ENCODE measurements at places on chromosomes 5 and 9.

GRCh38 chr9:128121924-128122808, 5.4 kb downstream of the PTGES2 start:
- no peak for DNase-seq

GRCh38 chr9:9945966-9946365, 666.8 kb downstream of the PTPRD start:
- no peak for DNase-seq

DNA sequence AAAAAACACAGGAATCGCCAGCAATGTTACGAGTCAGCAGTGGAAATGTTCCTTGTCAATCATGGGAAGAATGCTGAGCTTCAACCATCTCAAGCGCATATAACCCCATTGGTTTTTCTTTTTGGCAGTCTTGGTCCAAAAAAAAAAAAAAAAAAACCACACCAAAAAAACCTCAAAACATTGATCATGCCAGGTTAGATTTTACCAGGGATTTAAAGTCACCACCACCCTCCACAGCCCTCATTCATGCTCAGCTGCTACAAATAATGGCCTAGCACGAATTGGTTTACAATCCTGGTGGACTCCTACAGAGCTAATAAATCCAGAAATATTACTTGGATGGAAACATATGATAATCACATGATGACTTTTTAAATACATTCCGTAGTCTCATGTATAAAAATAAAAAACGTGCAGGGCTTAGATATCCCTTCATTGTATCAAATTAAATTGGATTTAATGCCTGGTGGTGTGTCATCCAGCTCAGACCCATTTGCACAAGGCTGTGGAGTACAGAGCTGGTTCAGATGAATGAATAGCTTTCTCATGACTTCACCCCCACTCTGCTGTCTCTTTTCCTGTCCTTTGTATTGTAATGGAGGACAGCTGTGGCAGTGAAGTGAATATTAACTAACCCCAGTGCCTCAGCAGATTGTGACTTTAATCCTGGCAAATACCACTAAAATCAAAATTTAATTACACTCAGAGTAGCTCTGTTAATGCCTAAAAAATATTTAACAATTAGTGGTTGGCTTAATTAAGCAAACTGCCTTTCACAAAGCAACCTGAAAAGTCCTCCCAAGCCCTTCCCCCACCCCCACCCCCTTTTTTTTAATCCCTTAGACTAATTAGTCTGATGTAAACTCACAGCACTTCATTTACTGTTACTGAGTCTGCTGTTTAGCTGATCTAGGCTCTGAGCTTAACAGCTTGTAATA, 626.5 kb upstream of the ZNF608 start:
- peak; percentile 38 for DNase-seq

DNA sequence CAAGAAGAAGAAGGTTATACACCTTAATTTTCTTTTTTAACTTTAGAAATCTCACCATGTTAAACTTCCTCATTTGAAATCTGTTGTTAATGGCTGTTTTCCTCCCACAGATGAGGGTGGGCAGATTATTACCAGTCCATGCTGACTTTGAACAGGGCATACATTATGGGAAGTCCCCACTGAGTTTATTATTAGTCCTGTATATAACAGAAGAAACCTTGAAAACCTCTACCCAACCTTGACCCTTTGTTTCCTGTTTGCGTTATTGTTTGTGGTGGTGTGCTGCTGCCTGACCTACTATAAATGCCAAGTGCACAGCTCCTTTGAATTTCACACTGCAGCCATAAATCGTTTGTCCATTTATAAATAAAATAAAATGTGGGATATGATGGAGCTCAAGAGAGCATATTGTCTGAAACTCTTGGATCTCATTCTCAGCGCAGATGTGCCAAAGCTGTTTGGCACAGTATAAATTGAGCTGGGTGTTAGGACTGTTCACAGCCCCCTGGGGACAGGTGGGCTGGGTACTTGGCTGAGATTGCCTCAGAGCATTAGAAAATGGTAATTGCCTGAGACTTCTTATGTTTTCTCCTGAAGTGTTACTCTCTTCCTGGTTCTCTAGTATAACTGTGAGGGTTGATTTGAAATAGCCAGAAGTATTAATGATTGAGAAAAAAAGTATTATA, 139.6 kb downstream of the SPATA31D1 start:
- DNase-seq = no peak

- DNase-seq = peak; percentile 25
Observed at GRCh38 chr9:127166651-127167524, 44.5 kb upstream of the ANGPTL2 start.

GRCh38 chr5:29779141-29779540, 1414.3 kb upstream of the CDH6 start:
- DNase-seq = no peak

DNA sequence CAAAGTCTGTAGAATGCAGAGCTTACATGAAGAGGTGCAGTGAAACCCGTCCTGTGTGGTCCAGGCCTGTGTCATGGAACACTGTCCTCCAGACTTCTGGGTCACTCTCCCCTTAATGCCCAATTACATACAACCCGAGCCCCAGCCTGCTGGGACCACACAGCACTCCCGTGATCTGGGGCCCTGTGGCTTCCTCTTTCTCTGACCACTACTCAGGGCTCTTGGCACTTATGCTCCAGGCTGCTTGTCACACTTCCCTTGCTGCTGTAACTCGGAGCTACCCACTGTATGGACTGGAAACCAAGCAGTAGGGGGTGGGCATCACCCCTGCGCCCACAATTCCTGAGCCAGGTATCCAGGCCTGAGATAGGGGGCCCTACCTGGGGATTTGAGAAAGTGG, 10.3 kb upstream of the IL3 start:
- DNase-seq = peak; percentile 17

DNA sequence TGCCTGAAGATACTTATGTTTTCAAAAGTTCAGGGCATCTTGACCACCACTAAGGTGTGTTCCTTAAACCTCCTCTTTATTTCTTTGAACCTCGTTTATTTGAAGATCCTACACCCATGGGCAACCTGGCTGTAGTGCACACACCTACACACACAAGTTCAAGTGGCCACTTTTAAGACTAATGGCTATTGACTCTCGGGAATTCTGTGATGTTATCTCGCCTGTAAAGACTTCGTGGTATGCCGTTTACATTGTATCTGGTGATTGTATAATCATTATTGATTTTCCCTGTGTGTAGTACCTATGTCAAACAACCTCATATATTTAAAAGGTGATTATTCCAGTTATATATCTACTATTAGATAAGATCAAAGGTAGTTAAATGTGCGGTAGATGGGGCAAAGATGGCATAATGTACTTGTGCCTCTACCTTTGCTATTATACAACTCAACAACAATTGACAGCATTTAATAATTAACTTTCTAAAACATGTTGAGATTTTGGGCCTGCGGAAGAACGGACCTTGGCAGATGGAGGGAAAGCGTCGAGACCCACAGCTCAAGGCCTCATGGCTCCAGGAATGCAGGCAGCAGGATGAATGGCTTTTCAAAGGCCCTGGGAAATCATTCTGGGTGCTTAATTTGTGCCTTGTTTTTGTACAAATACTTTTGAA, 51.4 kb upstream of the IRX2 start:
- no peak for DNase-seq

GRCh38 chr9:88289532-88289931, 98.7 kb upstream of the SPIN1 start:
- no peak for DNase-seq

GRCh38 chr5:10528056-10528816, 35.6 kb upstream of the ANKRD33B start:
- no peak for DNase-seq

- no peak for DNase-seq
Observed at GRCh38 chr9:73743826-73744225, 592.2 kb downstream of the ANXA1 start.

DNA sequence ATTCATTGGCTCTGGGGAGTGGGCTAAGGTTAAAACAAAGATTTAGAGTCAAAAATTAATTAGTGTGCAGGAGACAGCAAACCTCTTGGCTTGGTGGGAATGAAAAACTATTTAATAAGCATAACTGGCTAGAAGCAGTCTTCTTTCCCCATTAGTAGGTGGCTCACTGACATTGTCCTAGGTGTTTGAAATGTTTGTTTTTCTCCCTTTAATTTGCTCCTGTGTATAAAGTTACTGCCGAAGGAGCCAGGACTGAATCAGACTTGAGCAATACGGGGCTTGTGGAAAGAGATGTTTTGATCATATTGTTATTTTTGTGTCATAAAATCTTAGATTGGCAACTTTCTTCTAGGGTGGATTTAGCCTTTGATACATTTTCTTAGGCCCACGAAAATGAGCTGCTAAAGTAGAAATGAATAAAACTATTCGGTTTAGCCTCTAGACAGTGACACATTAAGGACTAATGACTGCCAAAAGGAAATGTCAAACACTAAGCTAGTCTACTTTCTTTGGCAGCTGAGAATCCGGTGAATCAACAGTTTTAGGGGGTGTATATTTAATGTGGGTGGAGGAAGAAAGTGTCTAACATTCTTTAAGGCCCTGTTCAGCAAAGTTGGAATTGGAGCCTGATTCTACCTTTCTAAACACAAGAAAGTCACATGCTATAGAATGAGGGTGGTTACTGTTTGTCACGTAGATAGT, 30.2 kb downstream of the LRRTM2 start:
- DNase-seq = no peak

GRCh38 chr5:172553903-172554302, 87.2 kb upstream of the NEURL1B start:
- DNase-seq = no peak

GRCh38 chr5:125756456-125756855, 666.8 kb upstream of the GRAMD2B start:
- DNase-seq = no peak

- peak; percentile 41 for DNase-seq
Observed at GRCh38 chr5:80654054-80654390, 430 bp upstream of the MSH3 start.

DNA sequence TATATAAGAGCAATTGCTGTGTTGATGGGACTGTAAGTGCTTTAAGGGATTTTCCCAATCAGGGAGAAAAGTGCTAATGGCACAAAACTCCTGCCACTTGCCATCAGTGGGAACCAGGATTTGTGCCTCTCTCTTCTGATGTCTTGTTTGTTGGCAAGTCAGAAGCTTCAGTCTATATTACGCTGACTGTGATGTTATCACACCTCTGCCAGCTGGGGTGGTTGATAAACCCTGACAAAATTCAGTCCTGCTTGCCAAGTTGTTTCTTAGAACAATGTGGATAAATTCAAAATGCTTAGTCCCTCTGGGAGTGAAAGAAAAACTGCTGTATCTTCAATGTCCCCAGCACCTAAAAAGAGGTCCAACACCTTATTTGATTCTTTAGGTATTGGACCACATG, 161.4 kb upstream of the FBXL7 start:
- DNase-seq = no peak

GRCh38 chr5:181042722-181043121, 2.7 kb downstream of the BTNL9 start:
- no peak for DNase-seq

DNA sequence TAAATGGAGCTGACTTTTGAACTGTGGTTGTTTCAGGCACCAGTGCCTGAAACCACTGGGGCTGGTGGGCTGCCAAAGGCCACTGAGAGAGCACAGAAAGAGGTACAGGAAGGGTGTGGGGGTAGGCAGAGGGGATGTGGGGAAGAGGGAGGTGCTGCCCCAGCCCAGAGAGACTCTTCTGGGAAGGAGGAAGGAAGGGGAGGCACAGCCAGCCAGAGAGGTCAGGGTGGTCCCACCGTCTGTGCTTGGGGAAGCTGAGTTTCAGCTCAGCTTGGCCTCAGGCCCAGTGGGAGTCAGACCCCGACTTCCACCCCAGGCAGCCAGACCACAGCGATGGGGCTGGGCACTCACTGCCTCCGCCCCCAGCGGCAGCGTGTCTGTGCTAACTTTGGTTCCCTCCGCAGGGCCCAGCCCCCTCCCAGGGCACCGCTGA, 8.6 kb upstream of the PHYKPL start:
- no peak for DNase-seq

DNA sequence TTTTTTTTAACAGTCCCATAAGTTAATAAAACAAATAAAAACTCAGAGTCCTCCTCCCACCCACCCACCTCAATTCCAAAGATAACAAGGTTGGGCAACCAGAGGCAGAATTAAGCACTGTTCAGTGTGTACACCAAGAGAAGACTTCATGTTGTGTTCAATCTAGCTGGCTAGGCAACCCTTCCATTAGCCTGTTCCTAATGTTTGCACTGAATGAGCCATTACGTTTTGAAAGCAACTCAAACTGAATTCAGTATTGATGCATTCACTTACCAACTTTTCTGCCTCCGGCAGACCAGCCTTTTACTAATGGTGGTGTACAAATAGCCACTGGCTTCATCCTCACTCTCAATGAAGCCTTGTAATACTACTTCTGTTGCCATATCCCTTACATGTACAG, 47.5 kb downstream of the PBX3 start:
- no peak for DNase-seq

- no peak for DNase-seq
Observed at GRCh38 chr5:82287625-82288024, 9.5 kb upstream of the RPS23 start.

- no peak for DNase-seq
Observed at GRCh38 chr9:127778280-127779135, at the start of gene SH2D3C. Gene SH2D3C (minus strand): TSS chr9:127778666. CDS start chr9:127778627, 39 bp downstream.

DNA sequence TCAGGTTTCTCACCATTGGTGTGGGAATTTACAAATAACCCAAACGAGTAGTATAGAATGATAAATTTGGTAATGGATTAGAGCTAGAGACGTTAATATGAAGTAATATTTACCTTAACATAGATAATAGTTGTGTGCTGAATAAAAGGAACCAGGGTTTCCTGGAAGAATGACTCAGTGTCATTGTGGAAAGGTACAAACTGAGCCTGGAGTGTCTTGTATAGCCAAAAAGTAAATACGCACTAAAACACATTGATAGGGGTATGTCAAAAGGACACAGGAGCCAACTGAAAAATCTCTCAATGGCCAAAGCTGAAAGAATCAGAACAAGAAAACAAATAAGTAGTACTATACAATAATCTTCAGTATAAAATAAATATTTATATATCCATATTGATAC, 363.5 kb downstream of the SLCO4C1 start:
- DNase-seq = no peak

DNA sequence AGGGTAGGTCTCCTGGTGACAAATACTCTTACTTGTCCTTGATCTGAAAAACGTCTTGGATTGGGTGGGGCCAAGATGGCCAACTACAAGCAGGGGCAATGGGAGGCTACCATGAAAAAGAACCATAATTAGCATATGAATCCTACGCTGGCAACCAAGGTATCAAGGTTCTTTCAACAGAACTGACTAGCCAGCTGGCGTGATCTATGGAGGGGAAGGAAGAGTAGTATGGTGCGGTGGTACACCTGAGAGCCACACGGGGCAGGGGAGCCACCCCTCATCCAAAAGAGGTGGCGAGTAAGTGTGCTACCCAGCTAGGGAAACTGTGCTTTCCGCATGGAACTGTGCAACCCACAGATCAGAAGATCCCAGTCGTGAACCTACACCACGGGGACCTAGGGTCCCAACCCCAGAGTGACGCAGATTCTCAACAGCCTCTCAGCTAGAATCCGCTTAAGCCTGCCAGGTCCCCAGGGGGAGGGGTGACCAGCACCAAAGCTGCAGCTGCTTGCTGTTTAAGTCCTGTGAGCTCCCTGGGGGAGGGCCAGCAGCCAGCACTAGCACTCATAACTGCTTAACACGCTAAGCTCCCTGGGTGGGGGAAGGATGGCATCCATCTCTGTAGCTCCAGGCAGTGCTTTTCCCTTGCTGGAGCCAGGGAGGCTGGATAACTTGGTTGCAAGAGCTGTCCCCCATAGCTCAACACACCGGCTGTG, 334.8 kb downstream of the FBXL17 start:
- peak; percentile 26 for DNase-seq

Measured in H9 (cell line).